ENCODE measurements at places on chromosomes 2 and 18.

GRCh38 chr2:21361957-21362486, 238.3 kb downstream of the TDRD15 start:
- no peak for DNase-seq

DNA sequence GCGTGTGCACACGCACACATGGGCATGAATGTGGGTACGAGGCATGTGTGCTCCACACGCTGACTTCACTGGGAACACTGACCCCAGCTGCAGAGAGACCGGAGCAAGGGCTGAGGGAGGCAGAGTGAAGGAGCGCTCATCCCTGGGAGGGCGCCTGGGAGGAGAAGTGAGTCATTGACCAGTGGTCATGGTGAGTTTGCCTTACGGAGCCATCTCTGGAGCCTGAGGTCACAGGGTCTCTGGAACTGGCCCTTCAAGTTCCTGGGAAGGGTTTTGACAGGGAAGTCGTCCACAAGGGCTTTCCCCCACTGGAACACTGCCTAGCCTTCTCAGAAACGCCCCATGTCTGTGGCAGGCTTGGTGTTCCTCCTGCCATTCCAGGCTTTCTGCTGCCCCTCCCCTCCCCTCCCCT, 14.3 kb upstream of the TMEM185B start:
- DNase-seq: no peak

- no peak for DNase-seq
Observed at GRCh38 chr2:203033395-203033794, 18.7 kb downstream of the NBEAL1 start.

GRCh38 chr2:237259201-237259600, 154.8 kb downstream of the COL6A3 start:
- DNase-seq: no peak

GRCh38 chr2:128197059-128197458, 106.1 kb downstream of the UGGT1 start:
- DNase-seq: no peak

- DNase-seq: no peak
Observed at GRCh38 chr2:224883172-224883516, 159.1 kb downstream of the DOCK10 start.
